ENCODE measurements at places on chromosomes 7 and 10. TPM values are rescaled to one million over a fixed set of nuclear protein-coding genes. Genes with fewer than 3 reads are reported as not detected.

The ETV1 gene
- 91.5 TPM for total RNA-seq

DNA sequence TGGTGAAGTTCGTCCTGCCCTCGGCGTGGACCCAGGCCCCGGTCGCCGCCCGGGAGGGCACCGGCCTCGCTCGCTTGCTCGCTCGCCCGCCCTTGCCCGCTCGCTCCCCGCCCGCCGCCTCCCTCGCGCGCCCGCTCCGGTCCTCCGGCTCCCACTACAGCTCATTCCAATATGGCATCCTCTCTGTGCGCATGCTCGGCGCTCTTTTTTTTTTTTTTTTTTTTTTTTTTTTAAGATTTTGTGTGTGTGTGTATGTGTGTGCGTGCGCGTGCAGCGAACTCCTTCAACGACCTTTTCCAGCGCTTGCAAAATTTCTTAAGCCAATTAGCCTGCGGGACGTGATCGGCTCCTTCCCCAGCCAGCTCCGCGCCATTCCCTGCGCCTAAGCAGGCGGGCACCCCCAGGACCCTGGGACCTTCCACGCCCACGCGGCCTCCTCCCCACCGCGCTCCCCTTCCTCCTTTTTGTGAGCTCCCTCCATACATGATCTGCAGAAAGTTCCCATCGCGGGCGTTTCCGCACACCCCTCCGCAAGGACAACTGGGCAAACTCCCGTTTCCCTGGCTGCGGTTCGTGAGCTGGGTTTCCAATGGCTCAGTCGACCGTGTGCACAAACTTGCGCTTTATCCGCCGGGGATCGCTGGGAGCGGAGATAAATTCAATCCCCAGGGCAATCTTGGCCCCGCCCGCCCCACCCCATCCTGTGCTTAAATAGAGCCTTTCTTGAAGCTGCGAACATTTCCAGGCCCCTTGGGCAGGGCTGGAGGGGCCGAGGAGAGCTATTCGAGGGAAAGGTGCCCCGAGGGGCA is at the start of gene SFMBT2:
TSS of gene SFMBT2 (minus strand) at position 173 of the 809 bp plus-strand sequence. CDS start 29,136 bp downstream, outside the sequence.
- DNase-seq: peak; percentile 58

The ZNF92 gene
- 10.7 TPM for total RNA-seq

GRCh38 chr10:70564901-70565351 is 37.6 kb downstream of the PRF1 start:
- no peak for DNase-seq

- no peak for DNase-seq
Observed at GRCh38 chr7:100538348-100538653, 702 bp upstream of the AGFG2 start.

GRCh38 chr7:30224511-30225062 is 59.8 kb upstream of the ZNRF2 start:
- DNase-seq: peak; percentile 94

DNA sequence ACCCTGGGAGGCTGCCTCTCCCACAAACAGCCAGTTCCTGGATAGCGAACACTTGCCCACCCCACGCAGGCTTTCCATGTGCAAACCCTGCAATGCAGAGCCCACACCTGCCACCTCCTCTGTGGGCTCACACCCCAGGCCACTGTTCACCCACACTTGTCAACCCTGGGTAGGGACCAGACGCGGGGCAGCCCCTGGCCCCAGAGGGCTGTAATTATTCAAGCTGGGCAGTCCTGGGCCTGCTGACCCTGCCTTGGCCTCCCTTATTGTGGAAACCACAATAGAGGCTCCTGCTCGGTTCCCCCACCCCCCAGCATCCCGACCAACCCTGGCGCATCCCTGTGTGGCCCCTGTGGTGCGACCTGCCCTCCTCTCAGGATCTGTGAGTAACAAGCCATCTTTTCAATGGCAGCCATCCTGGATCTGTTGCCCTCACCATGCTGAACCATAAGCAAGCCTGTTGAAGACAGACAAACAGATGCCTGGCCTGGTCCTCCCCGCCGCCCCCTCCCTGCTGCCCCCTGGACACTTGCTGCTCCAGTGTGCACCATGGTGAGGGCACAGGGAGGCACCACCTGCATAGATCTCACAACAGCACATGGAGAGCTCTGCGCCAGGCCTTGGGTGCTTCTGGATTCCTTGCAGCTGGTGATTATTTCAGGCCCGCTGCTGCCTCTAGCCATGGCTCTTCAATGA is 15.8 kb upstream of the UBE3C start:
- no peak for DNase-seq

GRCh38 chr10:124059551-124059950 is 33.8 kb downstream of the CHST15 start:
- no peak for DNase-seq

The SYT15B gene
- not detected for total RNA-seq

GRCh38 chr7:142139597-142140400 is 28.3 kb downstream of the MGAM2 start:
- no peak for DNase-seq

GRCh38 chr7:136969761-136970160 is 101.3 kb downstream of the CHRM2 start:
- DNase-seq: no peak

- DNase-seq: no peak
Observed at GRCh38 chr7:2915023-2915422, 70.9 kb upstream of the GNA12 start.

GRCh38 chr10:48467669-48468068 is 137.2 kb downstream of the ARHGAP22 start:
- DNase-seq: no peak

DNA sequence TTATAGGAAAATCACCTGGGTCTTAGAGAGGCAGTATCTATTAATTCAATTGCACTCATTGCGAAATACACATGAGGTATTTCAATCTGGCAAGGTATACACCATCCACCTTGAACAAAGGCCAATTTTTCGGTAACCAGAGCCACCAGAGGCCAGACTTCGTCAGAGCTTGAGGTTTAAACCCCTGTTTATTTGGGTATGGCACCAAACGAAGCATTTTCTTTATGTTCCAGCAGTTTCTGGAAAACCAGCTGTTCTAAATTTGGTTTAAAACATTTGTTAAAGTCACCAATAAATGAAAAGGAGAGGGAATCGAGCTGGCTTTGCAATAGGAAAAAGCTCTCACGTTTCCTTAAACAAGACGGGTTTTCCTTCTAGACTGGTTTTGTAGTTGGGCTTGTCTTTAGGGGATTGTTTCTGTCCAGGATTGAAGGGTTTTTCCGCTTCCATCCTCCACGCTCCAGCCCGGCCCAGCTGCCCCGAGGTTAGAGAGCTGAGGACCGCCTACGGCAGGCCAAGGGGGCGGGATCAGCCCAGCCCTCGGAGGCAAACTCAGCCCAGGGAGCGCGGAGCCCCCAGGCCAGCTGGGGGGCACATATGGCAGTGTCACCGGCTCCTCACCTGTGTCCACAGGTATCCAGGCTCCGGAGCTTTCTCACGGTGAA is 539.4 kb upstream of the MGMT start:
- no peak for DNase-seq

- DNase-seq: no peak
Observed at GRCh38 chr10:125172694-125173093, 12.3 kb upstream of the CTBP2 start.

DNA sequence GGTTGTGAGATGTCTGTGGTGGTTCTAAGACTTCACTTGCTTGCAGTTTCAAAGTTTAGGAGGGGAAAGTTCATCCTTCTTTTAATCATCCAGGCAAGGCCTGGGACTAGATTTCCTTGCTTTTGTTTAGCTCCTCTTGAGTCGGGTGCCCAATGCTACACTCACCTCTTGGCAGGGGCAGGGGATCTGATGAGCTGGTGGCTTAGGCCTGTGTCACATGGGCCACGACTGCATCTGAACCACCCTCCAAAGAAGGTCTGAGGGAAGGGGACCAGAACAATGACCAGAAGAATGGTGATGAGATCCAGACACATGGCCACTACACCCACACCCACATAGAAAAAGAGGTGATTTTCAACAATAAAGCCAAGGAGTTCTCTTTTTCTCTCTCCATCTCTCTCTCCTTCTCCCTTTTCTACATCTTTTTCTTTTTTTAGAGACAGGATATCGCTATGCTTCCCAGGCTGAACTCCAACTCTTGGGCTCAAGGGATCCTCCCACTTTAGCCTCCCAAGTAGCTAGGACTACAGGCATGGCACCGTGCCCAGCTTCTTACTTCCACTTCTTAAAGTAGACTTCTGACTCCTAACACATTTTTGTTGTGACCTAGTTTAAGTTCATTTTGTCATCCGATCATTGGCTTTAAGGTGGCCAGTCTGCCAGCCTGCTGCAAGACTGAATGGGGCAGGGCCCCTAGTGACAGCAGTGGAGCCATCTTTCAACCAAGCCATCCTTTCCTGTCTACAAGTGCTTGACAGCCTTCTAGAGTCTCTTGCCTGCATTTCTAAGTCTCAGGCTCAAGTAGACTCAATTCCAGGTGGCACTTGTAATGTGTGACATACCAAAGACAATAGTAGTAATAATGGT is 350.9 kb downstream of the RNLS start:
- peak; percentile 80 for DNase-seq

DNA sequence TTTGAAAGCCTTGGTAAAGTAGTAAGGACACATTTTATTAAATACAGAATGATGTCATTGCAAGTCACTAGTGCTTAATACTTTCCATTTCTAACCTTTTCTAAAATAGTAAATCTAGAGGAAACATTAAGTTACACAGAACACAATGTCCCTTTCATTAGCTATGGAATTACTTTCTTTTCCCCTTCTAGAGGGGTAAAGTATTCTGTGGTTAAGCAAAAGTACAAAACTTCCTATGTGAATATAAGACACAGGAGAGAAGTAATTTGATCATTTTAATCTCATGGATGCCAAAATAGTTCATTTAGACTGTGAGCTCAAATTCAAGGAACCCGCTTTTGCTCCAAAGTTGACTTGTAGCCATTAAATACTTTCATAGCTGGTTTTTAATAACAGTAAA is 49.8 kb downstream of the SEMA3E start:
- peak; percentile 36 for DNase-seq

The NRG3 gene
- total RNA-seq: not detected

The RADIL gene
- not detected for total RNA-seq

DNA sequence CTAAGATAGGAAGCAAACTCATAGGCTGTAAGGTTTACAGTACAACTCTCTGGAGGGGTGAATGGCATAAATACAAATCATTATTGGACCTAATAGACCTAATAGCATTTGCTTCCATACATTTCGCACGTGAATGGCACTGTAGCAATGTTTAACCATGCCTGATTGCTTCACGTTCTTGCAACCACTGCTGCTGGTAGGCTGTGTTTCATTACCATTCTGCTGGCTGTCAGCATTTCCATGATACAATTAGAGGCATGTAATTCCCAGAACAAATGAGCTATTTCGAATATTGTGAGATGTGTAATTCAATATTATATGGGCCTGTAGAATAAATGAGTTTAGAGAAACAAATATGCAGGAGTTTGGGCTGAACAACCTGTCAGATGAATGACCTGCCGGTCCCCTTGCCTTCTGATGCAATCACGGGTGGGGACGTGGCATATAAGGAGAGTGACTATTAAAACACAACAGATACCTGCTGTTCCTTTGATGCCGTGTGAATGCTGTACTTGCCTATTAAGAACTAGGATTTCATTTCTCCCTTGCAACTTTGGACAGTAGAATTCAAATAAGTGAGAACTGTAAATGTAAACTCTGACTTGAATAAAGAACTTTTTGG is 393.4 kb downstream of the ACTR3B start:
- no peak for DNase-seq

The NACAD gene
- total RNA-seq: 0.24 TPM

DNA sequence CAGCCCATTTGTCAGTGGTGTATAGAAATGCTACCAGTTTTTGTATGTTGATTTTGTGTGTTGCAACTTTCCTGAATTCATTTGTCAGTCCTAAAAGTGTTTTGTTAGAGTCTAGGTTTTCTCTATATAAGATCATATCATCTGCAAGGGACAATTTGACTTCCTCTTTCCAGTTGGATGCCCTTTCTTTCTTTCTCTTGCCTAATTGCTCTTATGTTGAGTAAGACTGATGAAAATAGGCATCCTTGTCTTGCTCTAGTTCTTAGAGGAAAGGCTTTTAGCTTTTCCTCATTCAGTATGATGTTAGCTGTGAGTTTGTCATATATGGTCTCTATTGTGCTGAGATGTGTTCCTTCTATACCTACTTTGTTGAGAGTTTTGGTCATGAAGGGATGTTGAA is 161.7 kb upstream of the TPK1 start:
- no peak for DNase-seq

DNA sequence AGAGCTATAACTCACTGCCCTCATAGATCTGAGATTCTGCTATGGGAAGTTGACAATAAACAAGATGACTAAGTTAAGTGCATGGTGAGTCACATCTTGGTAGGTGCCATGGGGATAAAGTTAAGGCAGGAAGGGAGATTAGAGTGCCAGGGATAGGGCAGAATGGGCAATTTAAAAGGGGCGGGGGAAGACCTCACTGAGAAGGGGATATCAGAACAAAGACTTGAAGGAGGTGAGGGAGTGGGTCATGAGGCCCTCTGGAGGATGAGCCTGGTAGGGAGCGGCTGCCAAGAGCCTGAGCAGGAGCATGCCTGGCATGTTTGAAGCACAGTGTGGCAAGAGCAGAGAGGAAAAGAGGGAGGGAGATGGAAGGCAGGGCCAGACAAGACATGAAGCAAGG is 34.8 kb upstream of the INMT start:
- peak; percentile 61 for DNase-seq

GRCh38 chr10:28604567-28605536 is 71.9 kb downstream of the WAC start:
- DNase-seq: no peak

DNA sequence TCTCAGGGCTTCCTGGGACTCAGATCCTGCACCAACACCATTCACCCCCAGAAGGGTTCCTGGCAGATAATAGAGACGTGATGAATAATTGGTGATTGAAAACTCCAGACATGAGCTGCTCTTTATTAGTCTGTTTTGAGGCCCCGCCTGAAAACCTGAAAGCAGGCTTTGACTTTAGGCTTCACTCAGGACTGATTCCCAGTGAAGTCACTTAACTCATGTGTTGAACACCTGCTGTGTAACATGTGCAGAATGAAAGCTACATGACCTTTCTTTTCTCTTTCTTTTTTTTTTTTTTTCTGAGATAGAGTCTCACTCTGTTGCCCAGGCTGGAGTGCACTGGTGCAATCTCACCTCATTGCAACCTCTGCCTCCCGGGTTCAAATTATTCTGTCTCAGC is 8.9 kb downstream of the SPACDR start:
- no peak for DNase-seq

DNA sequence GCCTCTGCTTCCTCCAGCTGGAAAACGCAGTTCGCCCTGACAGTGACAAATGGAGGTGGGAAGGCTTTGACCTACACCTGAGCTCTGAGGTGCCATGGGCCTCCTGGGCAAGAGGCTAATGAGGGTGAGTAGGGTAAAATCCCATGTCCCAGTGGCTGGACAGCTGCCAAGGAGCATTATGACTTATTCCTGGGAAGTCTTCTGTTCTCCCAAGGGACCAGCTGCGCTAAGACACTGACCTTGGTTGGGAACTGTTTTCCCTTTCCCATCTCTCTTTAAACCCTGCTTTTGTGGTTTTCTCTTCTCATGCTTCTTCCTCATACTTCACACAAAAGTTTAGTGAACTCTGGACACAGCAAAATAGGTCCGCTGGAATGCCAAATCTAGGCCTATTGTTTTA is 72.6 kb downstream of the COPG2 start:
- peak; percentile 20 for DNase-seq

GRCh38 chr10:97335188-97335619 is 675 bp upstream of the FRAT2 start:
- no peak for DNase-seq

- DNase-seq: no peak
Observed at GRCh38 chr10:97032624-97033023, 153.1 kb downstream of the SLIT1 start.

- DNase-seq: peak; percentile 79
Observed at GRCh38 chr7:94655848-94656657, at the start of gene SGCE. TSS of gene SGCE (minus strand) at chr7:94656133. CDS start at chr7:94656098, 35 bp downstream.
